ENCODE measurements at places on chromosomes 4 and X.

GRCh38 chrX:9462456-9462855, 2.4 kb upstream of the TBL1X start:
- no peak for DNase-seq

DNA sequence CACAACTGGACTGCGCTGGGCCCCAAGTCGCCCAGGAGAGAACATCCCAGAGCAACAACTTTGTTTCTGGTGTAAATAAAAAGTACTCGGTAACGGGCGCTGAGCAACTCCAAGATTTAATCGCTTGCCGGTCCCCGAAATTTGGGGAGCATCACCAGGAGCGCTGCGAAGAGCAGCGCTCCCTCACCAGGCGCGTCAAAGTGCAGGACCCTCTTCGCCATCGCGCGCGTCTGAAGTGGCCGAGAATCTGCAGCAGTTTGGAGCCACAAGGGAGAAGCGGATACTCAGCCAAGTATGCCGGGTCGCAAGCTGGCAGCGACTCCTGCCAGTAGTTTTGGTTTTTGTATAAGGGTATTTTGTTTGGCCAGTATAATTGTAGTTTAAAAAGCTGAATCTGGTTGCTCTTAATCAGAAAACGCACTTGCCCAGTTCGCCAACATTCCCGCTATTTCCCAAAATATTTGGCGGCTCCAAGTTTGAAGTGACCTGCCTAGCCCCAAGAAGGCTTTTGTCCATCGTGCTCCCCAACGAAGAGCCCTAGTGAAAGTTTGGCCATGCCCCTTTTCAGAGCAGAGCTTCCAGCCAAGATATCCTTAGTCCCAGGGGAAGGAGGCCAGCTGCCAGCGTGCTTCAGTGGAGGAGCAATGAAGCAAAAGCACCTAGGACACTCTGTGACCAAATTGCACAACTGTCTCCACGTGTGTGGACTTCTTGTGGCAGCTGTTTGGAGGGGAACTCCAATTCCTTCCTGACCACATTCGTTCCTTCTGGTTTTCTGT, 557 bp upstream of the KDR start:
- no peak for DNase-seq

DNA sequence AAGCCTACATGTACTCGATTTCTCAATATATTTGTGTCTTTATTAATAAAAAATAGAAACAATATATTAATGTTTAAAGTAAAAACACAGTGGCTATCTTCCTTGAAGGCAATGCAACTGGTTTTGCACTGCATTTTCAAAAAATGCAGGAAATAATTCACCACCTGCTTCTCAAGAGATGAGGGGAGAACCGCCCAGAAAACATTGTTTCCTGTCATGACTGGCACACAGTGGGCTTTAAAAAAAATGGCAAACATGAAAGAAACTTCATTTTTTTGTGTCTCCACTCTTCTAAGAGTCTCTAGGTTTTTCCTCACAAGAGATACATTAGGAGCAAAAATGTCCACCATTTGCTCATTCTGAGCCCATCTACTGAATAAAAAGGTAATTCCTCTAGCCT, 50.8 kb upstream of the C4orf50 start:
- no peak for DNase-seq

DNA sequence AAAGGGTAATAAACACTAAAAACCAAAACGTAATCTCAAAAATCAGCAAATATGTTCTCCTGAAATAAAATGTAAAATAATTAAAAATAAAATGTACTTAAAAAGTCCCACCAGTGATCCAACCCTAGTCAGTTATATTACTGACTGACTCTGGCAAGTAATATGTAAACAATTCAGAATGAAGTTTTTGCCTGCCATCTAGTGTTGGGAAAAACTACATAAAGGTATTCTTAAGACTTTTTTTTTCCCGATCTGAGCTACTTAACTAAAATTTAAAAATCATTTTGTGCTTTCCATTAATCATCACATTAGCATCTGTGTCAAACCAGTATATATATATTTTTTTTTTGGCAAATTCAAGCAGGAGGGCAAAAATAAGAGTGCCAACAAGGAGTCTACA, 24.0 kb downstream of the RCHY1 start:
- no peak for DNase-seq

GRCh38 chr4:87141428-87141827, 79.0 kb downstream of the KLHL8 start:
- DNase-seq, result no peak

DNA sequence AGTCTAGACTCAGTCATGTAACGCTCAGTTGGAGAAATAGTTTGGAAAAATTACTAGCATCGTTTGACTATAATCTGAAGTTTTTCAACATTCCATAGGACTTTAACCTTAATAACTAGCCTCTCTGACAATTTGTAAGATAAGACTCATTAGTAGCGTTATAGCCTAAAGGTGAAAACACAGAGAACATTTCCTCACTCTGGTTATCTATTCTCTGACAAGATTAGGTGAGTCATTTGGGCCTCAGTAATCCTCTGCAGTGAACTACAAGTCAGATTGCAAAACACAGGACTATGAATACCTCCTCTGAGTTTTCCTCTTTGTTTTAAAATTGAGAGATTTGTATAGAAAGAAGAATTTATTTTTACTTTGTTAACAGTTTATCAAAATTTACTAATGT, 31.8 kb upstream of the PDLIM5 start:
- DNase-seq, result no peak

GRCh38 chr4:1187182-1187581, 14.8 kb upstream of the SPON2 start:
- no peak for DNase-seq

DNA sequence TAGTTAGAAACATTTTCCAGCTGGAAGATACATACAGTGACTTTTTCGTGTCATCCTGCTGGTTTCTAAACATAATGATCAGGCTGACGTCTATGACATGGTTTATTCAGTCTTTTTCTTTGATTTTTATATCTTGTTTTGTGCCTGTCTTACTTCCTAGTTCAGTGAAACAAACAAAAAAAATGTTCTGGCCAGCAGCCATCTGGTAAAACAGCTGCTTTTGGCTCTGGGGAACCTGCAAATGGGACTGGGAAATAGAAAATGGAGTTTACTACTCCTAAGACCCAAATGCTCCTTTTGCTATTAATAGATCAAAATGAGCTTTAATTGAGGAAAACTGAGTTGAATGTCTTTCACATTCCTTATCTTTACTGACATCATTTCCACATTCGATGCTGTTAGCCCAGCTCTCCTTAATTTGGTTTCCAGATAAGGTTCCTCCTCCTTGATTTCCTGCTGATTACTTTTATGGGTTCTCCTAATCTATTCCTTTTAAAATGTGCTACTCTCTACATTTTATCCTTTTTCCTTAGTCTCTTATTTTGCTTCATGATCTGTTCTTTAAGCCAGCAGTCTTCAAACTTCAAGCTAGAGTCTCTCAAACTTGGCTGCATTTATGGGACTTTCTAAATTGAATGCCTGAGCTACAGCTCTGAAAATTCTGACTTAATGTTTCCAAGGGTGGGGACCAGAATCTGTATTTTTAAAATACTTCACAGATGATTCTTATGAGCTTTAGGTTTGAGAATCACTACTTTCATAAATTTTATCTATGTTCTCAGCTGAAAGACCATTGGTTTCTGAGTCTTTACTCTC, 499.5 kb downstream of the ANKRD50 start:
- DNase-seq, result no peak

DNA sequence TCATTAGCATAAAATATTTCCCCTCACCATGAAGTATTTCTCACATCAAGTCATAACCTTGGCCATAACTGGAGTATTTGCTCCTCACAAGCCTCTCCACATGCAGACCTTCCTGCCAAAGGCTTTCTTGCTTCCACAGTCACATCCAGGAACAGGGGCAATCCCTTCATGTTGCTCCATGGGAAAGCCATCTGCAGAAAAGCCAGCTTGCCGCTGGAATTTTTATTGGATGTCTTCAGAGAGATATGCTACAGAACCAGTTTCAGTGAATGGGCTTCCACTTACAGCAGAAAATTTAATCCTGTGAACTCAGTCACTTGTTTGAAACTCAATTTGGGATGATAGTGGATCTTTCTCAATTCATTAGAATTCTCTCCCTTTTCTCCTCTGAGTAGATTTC, 3.2 kb upstream of the CDKN2AIP start:
- no peak for DNase-seq

- no peak for DNase-seq
Observed at GRCh38 chrX:97987979-97988378, 1104.3 kb downstream of the RPA4 start.

- no peak for DNase-seq
Observed at GRCh38 chr4:41157009-41157408, 57.3 kb downstream of the APBB2 start.

DNA sequence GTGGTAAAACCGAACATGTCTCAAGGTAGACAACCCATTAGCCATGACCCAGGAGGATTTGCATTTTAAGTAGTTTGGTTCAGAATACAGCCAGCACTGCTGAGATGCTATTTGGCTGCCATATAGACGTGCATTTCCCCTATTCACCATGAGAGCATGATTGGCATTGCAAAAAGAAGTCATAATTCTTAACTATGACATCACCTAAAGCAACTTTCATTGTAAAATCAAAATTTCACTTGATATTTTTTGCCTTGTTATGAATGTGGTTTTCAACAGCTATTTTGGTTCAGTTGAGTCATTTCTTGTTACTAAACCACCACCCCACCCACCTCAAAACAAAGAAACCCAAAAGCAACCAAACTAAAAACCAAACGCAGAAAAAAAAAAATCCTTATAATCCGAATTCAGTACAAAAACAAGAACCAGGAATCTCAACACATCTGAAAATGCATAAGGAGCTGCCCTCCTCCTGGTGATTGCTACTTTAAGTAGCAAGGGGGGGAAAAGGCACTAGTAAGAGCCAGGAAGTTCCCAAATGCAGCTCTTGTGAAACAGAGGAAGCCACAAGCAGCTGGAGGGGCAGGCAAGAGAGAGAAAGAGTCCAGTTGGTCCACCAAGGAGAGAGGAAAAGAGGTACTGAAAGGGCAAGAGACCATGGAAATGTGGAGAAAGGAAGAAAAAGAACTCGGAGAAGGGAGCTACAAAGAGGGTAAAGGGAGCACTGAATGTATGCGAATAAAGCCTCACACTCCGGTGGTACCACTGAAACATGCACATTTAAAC, 3.1 kb downstream of the SLITRK4 start:
- no peak for DNase-seq

DNA sequence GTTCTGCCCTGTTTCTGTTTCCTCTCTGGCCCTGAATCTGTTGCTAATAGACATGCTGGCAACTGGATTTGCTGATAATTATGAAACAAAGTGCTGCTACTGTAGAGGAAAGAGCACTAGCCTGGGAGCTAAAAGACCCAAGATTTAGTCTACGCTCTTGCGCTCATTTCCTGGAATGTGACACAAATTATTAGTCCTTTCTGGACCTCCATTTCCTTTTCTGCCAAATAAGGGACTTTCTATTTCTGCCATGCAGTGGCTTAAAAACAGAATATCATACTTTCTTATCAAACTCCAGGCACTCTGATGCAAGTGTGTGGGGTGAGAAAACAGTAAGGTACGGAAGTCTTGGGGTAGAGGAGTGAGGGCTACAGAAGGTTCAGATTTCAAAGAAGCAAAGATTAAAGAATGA, 48.3 kb upstream of the GPR174 start:
- DNase-seq, result no peak

DNA sequence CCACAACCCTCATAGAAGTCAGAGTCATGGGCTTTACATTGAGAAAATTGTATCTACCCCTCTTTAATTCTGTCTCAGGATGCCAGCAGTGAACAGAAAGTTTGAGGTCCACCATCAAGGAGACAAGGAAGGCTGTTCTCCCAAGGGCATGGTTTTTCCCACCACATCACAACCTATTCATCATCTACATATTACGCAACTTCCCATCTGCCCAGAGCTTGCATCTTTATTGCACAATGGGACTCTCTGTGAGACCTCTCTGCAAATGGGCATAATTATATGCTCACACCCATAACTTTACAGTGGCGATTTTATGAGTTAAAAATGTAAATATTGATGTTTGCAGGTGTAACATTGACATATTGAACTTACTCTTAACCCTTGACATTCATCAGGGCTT, 38.9 kb downstream of the PAGE2 start:
- no peak for DNase-seq

DNA sequence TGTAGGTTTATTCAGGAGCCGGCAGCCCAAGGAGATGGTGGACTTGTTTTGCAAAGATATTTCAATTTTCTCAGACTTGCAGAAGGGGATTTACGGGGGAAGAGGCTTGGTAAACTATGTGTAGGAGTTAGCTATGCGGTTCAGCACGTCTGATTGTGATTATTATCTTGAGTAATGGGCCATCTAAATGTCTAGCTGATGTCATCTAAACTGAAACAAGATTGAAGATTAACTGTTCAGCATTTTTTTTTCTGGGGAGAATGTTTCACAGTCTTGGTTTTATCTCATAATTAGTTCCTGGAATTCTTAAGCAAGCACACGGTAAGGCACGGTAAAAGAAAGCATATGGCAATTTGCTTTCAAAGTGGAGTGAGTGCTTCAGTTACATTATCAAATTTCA, 207.3 kb upstream of the CXorf51B start:
- no peak for DNase-seq

DNA sequence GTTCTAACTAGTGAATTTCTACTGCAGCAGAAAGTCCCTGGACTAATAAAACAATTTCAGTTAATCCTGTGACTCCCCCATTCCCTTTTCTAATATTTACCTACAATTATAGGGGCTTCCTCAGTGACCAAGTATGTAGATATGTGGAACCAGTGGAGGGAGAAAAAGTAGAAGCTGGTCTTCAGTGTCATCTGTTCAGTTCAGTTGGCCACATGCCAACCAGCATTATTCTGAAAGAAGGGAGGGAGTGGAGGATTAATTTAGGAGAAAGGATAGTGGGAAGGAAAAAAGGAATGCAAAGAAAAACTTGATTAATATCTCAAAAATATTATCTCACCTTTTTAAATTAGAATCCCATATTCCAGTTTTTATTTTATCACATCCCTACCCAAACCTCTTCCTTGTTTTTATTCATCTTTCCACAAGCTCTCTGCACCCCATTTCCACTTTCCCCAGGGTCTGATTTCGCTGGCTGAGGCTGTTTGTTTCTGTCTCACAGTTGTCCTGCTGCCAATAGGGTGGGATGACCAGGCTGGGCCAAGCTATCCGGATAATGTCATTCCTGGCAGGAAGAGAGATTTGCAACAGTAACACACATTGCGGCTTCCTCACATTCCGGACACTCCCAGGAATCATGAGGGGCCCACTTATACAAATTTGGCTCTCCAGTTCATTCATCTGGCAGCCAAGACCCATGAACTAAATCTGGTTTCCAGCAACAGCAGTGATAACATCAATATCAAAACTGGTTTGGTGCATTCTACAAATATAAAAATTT, 24.6 kb upstream of the ANTXR2 start:
- DNase-seq, result no peak

Data from NCI-H187 treated with DMSO at 0.1 percent for 48 hours (cell line).